D341Med (cell line): ENCODE measurements at places on chromosomes 12 and 14.

DNA sequence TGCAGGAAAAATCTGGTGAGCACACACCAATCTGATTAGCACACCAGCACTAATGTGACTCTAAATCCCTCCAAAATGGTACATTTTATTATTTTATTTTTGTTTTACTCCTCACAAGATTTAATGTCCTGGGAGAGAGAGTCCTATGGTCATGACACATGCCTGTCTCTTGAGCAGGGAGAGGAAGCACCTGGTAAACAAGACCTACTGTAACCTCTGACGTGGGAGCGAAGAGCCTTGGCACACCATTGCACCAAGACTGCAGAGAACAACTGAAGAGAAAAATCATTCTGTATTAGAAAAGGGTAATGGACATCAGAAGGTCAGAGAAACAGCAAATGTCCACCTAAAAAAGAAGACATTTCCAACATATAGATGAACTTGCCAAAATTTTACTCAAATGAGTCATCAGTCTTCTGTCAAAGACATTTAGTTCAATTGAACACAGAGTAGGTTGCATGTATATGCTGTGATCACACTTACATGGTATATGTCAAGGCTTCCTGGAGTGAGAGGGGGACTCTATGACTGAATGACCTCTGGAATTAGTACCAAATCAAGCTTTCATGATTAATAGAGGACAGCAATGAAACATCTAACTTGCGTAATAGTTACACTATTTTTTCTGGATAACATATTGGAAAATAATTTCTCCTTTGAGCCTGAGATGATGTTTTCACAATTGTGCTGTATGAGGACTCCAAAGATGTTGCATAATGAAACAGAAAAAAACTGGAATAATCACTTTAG, 186.9 kb upstream of the FLRT2 start:
- DNase-seq, result no peak

DNA sequence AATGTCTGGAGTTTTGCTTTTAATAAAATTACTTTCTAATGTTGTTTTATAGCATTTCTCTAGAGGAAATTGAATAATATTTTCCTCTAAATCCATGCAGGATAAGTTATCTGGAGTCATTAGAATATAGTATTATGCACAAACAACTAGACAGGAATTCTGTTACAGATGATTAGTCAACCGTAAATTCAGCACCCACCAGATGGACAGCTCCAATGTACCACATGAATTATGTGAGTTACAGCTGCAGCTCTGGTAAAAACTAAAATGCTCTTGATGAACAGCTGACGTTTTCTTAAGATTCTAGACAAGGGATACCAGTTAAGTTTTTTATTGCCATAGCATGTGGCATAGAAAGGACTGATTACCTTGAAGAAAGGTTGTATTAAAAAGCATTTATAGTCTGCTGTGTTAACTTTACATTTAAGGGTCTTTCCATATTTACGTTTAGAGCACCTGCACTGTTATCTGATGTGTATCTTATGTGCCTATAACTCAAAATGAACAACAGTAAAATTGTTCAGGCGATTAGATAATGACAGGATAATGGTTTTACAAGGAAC, 321.4 kb upstream of the LRFN5 start:
- DNase-seq, result no peak

GRCh38 chr12:65277994-65278575, 398 bp upstream of the MSRB3 start:
- DNase-seq, result no peak

DNA sequence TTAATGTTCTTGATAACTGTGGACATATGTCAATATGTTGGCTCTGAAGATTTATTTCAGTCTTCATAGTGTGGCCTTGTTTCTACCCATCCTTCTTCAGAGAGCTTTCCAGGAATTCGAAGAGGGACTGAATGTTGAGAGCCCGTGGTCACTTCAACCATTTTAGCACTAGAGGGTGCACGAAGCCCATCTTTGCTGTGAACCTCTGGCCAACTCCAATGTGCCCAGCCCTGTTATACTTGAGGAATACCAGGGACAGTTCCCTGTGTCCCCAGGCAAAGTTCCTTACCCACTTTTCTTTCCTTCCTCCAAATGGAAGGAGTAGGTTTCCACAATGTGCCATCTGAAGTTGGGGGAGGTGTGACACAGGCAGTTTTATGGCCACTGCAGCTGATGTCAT, 603.5 kb downstream of the RPL10L start:
- DNase-seq, result peak; percentile 65

DNA sequence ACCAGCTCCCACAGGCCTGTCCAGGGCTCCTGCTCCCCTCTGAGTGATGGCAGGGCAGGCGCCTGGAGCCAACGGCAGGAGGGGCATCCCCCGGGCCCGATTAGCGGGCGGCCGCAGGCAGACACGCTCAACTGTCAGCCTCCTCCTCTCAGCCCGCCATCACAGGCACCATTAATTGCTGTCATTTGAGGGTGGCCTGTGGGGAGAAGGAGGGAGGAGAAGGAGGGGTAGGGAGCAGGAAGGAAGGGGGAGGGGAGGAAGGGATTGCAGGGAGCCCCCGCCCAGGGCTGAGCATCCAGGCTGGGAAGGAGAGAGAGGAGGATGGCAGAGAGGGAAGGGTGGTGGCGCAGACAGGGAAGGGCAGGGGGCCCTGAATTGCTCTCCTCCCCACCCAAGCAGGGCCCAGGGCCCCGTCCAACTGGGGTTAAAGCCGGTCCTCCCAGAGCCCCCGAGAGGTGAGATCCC, 36.1 kb downstream of the NCOR2 start:
- peak; percentile 82 for DNase-seq

GRCh38 chr12:13060581-13060980, 16.4 kb downstream of the FAM234B start:
- no peak for DNase-seq

DNA sequence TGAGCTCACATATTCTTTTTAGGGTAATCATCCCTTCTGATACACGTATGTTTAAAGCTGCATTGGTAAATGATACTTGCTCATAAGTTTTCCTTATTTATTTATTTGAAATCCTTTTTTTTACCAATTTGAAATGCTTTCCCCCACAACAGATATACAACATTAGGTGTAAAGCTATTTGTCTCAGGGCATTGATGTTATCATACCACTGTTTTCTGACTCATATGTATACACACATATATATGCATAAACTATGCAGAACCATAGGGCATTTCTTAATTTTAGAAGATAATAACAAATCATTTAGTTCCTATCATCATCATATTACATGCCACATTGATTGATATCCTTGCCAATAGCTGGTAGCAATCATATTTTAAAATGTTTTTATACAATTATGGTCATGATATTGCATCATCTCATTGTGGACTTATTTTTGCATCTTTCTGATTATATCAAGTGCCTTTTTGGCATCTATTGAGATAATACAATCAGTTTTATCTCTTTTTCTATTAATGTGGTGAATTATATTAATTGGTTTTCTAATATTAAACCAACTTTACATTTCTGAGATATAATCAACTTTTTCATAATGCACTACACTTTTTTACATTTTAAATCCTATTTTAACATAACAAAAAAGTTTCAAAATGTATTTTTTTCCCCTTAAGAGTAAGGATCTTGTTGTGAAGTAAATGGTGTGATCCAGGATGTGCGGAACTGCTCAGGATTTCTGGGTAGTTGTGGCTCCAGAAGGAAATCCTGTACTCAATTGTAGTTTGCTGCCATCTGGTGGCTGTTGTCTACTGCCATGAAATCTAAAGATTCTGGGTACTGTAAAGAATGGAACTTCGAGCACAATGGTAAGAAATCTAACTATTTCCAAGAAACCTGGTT, 16.7 kb downstream of the OR9K2 start:
- DNase-seq, result peak; percentile 44

DNA sequence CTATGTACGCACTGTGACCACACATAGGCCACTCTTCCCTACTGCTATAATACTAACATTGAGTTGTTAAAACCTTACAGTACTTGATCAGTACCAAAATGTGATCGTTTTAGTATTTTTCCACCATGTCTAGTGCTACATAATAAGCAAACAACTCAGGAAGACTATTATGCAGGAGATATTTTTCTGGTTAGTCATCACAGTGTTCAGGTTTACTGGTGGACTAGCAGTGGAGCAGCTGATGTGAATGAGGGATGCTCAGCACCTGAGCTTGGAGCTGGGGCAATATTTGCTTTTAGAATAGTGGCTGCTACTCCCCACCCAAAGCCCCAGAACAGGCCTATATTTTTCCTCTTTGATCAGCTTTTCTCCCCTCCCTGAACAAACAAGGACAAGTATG, 513.1 kb downstream of the KCNH5 start:
- no peak for DNase-seq

DNA sequence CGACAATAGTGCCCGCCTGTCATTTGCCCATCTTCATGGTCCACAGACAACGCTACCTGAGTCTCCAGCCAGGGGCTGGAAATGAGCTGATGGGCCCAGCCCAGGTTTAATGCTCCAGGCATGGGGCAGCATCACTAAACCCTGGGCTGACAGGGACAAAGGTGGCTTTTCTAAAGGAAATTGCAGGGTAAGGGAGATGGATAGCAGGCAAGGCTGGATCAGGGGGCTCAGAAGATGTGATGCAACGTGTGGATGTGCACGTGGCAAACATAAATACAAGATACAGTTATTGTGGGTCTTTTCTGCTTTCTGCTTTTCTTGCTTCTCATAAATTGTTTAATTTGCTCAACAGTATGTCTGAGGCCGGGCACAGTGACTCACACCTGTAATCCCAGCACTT, 3.7 kb upstream of the MMP17 start:
- no peak for DNase-seq

DNA sequence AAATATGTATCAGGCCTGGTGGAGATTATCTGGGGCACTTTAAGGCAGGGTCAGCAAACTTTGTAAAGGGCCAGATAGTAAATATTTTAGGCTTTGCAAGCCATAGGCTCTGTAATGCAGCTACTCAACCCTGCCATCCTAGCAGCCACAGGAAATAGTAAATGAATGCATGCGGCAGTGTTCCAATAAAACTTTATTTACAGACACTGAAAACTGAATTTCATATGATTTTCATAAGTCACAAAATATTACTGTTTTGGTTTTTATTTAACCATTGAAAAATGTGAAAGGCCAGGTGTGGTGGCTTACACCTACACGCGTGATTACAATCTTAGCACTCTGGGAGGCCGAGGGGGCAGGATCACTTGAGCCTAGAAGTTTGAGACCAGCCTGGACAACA, 3.2 kb upstream of the CAMKK2 start:
- DNase-seq, result no peak

DNA sequence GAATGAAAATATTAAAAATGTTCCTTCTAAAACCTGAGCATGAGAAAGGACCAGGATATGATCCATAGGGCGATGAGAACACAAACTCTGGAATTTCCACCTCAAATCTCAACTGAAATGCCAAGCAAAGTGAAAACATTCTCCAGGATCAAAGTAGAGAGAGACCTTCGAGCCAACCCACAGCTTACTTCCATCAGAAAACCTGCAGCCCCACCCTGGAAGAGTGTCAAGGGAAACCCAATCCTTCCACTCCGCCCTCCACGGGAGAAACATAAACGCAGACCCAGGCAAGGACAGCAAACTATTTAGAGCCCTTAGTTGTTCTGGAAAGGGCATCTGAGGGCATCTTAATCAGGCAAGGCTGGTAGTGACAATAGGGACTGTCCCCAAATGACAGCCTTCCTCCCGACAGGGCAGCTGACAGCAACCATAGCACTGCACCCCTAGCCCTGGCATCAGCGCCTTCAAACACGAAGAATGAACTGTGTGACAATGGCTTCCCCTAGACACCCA, 21.8 kb downstream of the SLC15A4 start:
- no peak for DNase-seq

GRCh38 chr12:77535734-77536133, 295.0 kb upstream of the NAV3 start:
- DNase-seq, result no peak

- DNase-seq, result no peak
Measured at GRCh38 chr12:59122784-59123183, 202.5 kb upstream of the LRIG3 start.

DNA sequence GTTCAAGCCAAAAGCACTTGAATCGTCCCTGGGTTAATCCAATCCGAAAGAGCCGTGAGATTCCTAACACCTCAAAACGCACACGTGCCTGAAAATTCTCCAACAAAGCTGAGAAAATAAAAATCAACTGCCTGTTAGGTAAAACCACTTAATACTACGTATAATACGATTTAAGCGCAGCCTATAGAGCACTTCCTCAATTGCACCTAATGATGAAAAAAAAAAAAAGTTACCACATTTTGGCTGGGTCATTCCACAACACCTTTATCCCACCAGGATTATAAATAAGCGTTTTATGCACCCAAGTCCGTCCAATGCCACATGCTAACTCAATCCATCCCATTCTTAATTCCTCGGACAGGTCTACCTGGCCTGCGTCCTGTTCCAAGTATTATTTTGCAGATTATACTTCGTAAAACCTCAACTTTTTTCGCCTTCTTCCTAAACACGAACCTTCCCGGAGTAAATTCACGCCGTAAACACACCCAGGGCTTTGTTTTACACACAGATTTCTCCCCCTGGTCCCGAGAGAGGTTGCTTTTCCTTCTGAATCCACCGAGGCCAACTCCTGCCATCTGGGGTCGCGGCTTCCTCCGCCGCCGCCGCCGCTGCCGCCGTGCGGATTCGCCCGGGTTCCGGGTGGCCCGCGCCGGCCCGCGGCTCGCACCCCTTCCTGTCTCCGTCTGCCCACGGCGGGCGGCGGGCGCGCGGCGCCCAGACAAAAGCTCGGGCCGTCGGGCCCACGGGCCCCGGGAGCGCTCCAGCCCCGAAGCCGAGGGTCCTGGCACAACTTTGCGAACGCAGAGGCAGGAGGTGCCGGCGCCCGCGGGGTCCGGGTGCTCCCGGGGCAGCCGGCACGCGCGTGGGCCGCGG, 66.2 kb downstream of the RNF34 start:
- DNase-seq, result peak; percentile 78

DNA sequence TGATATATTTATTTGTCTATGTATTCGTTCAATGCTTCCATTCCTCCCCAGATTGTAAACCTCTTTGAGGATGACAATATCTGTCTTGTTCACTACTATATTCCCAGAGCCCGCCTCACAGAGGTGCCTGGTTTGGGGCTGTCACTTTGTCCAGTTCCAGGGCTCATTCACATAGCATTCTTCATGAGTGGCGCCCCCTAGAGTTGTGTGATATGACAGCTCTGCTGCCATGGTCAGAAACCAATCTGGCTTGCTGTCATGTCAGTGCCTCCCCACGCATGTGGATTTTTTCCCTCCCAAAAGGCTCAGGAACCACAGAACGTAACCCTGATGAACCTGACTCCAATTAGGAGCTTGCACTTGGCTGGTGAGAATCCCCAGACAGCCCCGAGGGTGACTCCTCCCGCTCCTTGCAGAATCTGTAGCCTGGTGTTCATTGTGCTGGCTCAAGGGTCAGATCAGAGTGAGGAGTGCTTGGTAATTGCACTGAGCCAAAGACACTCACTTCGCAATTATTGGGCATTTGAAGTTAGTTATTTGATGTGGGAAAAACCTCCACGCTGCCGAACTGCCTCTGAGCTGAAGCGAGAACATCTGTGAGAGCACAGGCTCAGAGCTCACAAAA, 145.5 kb downstream of the PTPN11 start:
- DNase-seq, result no peak

- no peak for DNase-seq
Measured at GRCh38 chr12:112878488-112878887, 28.3 kb upstream of the OAS1 start.
